Activated CD4-positive, alpha-beta T cell treated with anti-CD3 and anti-CD28 coated beads, Interleukin-2, Interleukin-4, amounts not matched to agents 100 ng/mL and 50 ng/mL, durations not matched to agents 16 hours and 8 hours (primary cell): ENCODE measurements at places on chromosomes 7 and 10.

- DNase-seq: no peak
Observed at GRCh38 chr10:7210516-7210915, 200.3 kb downstream of the SFMBT2 start.

GRCh38 chr10:71971769-71972555 is 7.8 kb downstream of the CHST3 start:
- no peak for DNase-seq

- no peak for DNase-seq
Observed at GRCh38 chr7:19095353-19095860, 22.0 kb downstream of the TWIST1 start.

GRCh38 chr10:132992433-132993215 is 50.3 kb upstream of the CFAP46 start:
- no peak for DNase-seq

DNA sequence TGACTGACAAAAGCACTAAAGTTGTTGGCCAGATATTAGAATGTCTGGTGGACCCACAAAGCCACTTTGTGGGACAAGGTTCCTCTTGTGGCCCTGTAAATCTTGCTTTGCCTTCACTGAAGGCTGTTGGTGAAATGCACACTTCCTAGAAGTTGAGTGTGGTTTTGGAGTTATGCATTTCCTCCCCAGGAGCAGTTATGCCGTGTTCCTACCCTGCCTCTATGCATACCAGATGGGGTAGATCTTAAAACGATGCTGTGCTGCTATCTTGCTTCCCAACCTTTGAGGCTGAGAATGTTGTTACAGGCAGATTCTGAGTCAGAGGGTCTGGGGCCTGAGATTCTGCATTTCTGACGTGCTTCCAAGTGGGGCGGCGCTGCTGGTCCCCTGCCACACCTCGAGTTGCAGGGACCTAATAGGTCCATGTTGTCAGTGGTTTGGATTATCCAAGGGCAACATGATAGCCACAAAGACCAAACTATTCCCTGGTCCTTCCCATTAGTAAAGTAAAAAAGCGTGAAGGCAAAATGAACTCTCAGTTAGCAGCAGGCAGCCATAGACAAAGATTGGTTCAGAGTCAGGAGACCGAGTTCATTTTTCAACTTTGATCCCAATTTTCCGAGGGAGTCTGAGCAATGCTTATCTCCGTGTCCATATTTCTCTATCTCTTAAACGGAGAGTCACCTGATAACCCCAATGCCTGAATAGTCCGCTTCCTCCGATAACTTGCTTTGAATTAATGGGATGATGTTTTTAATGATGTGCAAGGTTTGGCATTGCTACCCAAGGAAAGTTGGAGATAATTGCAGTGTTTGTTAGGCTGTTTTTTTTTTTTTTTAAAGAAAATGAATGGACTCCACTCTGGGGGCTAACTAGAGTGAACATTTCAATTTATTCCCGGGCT is 55.8 kb downstream of the CDHR3 start:
- DNase-seq: no peak

GRCh38 chr7:111560773-111561653 is 1.3 kb downstream of the IMMP2L start:
- no peak for DNase-seq

GRCh38 chr7:94444813-94445212 is 50.1 kb downstream of the COL1A2 start:
- DNase-seq: no peak

DNA sequence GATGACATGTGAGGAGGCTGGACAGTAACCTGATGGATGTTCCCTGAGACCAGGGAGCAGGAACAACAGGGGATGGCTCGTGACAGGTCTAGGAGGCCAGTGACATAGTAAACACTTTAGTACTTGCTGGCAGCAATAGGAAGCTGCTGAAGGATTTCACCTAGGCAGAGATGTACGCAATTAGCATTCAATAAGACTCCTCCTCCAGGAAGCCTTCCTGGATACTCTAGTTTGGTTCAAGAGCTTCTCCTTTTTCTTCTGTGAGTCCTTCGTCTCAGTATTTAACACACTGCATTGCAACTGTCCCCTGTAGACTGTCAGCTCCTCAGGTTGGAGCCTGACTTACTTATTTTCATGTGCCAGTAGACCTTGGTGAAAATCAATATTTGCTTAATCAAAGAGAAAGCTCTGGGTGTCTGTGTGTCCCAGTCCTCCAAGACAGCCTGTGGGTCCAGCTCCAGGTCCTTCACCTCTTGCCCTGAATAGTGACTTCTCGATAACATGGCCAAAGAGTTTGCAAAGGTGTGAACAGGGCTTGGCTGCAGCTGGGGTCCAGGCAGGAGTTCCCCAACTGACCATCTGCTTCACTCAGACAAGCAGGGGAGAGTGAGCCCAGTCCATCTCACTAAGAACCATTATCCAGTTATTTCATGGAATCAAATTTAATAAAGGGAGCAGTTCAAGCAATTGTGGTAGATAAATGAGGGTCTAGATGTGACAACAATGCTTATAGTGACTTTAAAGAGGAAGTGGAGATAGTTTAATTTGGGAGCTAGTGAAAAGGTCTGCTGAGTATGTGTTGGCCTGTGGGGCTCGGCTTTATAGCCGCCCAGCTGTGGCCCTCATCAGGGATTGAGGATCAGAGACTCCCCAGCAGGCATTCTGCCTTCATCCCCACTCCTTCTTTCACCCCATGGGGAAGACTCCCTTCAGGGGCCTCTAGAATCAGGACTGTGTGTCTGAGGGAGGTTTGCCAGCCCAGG is 9.4 kb downstream of the TMEM273 start:
- no peak for DNase-seq

- DNase-seq: peak; percentile 16
Observed at GRCh38 chr7:11170863-11171568, 197.3 kb downstream of the PHF14 start.

- DNase-seq: no peak
Observed at GRCh38 chr10:130499541-130499940, 363.4 kb downstream of the GLRX3 start.

GRCh38 chr10:97774811-97775294 is 3.1 kb upstream of the SFRP5 start:
- no peak for DNase-seq

DNA sequence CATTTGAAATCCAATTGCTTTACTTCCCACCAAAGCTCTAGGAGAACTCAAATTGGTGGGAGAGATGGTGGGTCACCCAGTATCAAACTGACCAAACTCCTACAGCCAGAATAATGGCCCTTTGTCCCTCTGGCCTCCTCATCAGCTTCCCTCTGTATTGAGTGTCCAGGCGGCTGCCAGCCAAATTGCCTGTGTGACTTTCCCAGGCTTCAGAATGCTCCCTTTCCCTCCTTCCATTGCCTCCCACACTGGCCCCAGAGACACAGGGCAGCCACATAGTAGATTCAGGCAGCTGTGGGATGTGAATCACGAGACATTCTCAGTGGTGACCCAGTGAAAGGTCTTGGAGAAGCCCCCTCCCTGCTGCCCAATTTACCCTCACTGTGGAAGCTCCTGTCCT is 12.7 kb upstream of the VDAC2 start:
- no peak for DNase-seq

DNA sequence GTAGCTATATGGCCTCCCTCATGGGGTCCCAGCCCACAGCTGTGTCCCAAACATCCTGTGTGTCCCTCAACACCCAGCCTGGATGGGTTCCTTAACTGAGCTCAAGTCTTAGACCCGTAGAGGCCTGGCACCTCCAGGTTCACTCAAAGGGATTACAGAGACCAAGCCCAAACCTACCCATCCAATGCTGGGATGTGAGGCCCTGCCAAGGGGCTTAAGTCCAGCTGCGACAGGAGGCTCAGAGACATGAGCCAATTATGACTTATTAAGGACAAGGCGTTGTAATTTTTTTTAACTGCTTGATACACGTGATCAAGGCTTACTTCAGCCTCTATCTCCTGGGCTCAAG is 105.6 kb upstream of the RET start:
- DNase-seq: no peak

GRCh38 chr7:130296221-130296951 is 3.4 kb downstream of the CPA4 start:
- DNase-seq: no peak

DNA sequence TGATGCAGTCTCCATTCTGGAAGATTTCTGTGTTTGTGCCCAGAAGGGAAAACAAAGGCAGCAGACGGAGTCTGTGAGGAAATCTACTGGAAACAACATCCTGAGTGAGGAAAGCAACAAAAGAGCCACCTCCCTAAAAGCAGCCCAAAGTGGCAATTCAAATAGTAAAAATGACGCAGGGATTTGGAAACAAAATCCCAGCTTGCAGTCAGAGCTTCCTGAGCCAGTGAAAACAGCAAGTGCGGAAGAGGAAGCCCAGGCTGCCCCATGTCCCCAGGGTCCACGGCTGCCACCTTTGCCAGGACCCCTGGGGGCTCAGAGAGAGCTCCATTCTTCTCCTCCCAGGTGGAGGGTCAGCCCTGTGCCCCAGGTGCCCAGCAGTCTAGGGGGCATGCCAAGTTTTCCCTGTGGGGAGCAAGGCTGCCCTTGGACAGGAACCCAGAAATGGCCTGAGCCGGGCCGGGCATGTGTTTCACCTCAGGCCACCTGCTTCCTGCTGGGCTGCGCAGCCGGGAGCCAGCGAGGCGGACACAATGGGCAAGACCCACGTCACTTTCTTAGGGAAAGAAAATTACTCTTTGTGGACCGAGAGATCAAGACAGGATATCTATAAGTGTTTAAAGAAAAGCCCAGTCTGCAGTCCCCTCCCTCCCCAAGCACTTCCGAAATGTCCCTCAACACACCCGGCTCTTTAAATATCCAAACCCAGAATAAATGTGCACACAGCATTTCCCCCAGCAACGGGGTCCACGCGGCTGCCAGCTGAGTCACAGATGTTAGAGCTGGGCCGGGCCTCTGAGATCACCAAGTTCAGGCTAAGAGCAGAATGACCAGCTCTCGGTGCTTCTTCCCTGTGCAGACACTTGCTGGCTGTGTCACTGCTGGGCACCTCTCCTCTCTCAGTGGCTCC is 231.1 kb downstream of the ARHGAP12 start:
- no peak for DNase-seq

- DNase-seq: no peak
Observed at GRCh38 chr7:45132708-45133320, 21.3 kb upstream of the TBRG4 start.

DNA sequence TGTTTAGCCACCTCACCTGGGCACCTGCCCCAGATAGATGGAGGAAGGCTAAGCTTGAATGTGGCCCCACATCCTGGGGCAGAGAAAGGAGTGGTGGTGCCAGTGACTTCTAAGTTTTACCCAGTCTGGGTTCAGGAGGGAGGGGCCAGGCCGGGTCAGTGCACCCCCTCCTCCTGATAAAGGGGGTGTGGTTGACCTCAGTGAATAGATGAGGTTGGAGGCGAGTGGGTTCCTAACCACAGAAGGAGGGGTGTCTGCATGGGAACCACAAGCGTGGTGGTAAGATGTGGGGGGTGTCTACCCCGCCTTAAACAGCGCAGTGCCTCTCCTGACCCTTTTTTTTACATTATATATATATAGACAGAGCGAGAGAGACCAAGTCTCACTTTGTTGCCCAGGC is 105.3 kb upstream of the KCTD7 start:
- no peak for DNase-seq

DNA sequence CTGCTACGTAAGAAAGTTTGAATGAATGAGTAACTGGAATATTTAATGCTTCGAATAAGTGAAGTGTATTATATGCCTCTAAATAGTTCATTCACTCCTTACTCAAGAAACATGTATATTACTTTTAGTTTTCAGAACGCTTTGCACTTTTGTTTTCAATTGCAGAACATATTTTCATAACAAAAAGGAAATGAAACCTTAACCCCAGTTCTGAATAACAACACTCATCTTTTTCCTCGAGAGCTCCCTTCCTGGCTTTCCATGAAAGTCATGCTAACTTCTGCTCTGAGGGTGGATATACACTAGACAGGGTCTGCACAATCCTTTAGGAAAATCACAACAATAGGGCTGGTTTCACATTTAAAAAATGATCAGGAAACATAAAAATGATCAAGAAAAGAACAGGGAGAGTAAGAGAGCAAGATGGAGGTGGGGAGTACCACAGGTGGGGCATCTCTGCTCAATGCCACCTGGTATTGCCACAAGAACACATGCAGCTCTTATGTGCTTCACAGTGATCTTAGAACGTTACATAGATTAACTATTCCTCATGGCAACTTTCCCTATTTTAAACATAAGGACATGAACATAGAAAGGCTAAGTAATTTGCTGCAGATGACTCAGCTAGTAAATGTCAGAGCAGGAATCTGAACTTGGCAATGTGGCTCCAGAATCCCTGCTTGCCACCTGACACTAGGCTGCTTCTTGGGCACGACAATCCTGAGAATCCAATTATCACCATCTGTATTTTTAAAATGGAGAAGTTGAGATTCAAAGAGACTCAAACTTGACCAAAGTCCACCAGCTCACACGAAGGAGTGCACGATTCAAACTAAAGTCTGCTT is 219.5 kb upstream of the AOAH start:
- DNase-seq: no peak

GRCh38 chr7:111274857-111275256 is 183.9 kb downstream of the LRRN3 start:
- no peak for DNase-seq

DNA sequence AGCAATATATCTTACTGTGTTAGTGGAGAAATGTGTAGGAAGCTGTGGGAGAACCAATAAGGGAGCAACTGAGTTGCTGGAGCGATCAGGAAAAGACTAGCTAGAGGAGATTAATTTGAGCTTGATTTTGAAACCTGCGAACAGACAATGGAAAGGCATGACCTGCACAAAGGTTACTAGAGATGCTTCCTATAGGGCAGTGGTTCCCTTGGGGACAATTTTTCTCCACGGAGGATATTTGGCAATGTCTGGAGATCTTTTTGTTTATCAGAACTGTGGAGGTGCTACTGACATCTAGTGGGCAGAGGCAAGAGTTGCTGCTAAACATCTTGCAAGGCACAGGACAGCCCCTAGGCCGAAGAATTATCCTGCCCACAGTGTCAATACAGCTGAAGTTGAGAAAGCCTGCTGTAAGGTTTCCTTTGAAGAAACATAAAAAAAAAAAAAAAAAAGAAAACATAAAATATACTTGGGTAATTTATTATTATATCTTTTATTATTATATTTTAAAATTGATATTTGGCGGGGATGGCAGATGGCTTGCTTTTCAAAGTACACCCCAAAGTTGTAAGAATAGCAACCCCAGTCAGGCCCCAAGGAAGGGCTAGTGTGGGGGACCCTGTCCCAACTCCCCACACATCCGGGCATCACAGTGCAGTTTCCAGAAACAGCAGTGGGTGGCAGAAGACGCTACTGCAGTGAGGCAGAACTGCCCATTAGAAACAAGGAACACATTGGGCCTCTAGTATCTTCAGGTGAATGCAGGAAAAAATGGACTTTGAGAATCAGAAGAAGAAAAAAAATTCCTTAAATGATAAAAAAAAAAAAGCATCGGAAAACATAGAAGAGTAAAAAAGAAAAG is 481.6 kb downstream of the SH2D4B start:
- peak; percentile 34 for DNase-seq

GRCh38 chr7:83105948-83106347 is 56.7 kb downstream of the PCLO start:
- DNase-seq: no peak
